ENCODE measurements at places on chromosomes 11 and 22.
A peak's percentile ranks its signal among the peaks of the same experiment; 100 is the strongest.

DNA sequence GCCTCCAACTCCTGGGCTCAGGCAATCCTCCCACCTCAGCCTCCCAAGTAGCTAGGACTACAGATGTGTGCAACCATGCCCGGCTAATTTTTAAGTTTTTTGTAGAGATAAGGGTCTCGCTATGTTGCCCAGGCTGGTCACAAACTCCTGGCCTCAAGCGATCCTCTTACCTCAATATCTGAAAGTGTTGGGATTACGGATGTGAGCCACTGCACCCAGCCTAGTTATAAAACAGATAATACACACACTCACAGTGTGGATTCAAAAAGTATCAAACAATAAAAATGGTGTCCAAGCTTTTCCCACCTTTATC, 377 bp upstream of the CCDC188 start:
- no peak for DNase-seq

DNA sequence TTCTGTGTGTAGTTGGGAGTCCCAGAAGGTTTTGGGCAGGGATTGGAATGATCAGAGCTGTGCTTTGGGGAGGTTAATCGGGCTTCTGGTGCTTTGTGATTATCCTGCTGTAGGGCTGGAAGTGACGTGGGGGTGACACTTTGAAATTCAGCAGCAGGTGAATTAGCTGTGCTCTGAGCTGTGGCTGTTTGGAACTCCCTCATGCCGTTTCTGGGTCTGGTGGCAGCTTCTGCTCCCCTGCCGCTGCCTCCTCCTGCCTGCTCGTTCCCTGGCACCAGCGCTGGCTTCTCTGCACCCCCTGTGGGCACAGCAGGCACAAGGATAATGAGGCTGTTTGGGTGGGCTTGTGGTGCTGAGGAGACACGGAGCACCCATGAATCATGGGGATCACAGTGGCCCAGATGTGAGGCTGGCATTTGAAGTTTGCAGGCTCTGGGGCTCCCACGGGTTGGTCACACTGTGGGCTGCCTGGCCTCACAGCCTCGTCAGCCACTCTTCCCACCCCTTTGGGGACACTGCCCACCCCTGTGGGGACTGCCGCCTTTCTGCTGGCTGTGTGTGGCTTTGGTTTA, 49.7 kb downstream of the TBC1D22A start:
- no peak for DNase-seq

GRCh38 chr11:19437760-19438159, 197.0 kb upstream of the E2F8 start:
- no peak for DNase-seq

GRCh38 chr22:43000441-43001175, 14.3 kb downstream of the PACSIN2 start:
- no peak for DNase-seq

GRCh38 chr11:69636512-69637197, 4.3 kb upstream of the CCND1 start:
- DNase-seq, result no peak

DNA sequence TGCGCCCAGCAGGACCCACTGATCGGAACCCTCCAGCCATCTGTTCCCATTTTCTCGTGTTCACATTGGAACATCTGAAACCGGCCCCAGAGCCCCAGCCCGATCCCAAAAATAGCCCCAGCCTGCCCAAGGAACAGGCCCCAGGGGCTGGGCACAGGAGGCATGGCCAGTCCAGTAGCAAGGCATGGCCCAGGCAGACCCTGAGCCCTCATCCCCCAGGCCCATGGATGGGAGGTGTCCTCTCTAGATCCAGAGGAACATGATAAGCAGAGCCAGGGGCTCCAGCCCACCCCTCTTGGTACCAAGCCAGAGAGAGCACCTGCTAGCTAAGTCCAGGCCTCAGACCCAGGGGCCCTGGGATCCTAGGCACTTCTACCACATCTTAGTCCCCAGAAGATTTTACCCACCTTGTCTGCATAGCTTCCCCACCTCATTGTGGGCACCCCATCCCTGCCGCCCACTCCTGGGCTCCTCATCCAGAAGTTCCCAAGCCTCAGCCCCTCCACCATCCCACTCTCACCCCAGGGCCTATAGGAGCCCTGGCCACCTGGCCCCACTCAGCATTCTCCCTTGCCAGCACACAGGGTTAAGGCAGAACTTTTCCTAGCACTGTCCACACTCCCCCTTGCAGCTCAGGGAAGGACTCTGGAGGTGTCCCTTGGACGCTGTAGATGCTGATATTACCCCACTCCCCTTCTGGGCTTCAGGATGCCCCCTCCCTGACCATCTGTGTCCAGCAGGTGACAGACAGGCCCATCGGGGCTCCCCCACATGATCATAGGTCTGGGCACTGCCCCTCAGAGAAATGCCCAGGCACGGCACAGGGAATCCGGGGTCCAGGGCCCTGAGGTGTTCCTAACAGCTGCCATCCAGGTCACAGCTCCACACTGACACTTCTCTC, 9.5 kb downstream of the BCL9L start:
- no peak for DNase-seq

GRCh38 chr11:82577246-82577645, 156.4 kb downstream of the FAM181B start:
- no peak for DNase-seq

DNA sequence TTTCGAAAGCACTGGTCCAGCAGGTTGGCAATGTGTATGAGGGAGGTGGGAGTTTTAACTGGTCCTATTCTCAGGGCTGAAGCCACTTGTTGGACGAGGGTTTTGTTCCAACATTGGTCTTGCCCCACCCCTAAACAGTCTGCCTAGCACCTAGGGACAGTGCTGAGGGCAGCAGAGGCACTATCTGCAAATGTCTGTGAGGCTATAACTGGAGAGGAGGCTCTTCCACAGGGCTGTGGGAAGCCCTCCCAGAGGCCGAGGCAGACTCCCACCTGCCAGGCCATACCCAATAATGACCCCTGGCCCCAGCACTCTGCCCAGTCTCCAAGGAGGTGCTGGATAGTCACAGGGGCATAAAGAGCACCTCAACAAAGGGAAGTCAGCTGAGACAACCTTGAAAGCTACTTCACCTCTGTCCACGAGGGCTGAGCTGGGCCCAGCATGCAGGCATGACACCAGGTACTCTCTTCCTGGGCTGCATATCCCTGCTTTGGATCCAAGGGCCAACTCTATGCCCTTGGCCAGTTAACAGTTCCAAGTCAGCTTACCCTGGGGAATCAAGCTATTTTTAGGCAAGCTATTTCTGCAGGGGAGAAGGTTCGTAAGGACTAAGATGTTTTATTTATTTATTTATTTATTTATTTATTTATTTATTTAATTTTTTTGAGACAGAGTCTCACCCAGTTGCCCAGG, 40.2 kb upstream of the SLC25A1 start:
- no peak for DNase-seq

- no peak for DNase-seq
These were observed 66.6 kb upstream of the CECR2 start for GRCh38 chr22:17302616-17303015.

- DNase-seq, result no peak
These were observed 10.8 kb upstream of the OR51L1 start for GRCh38 chr11:4983841-4984240.

GRCh38 chr11:73221451-73221850, 3.4 kb downstream of the P2RY2 start:
- DNase-seq, result no peak

DNA sequence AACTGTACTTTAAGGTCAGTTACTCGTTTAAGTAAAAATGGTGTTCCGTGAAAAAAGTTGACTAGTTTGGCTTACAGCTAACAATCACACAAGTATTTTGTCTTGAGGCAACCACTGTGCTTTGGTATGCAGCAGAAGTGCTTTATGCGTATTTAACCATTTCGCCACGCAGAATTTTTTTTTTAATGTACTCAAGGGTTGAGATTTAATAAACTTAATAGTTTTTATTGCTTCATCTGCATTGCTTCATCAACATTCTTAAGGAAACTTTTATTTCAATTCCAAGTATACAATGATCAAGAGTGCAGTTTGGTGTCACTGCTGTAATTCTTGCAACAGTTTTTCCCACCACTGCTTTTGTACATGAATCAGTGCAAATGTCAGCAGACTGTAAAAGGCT, 66.4 kb downstream of the ZNRF3 start:
- no peak for DNase-seq

DNA sequence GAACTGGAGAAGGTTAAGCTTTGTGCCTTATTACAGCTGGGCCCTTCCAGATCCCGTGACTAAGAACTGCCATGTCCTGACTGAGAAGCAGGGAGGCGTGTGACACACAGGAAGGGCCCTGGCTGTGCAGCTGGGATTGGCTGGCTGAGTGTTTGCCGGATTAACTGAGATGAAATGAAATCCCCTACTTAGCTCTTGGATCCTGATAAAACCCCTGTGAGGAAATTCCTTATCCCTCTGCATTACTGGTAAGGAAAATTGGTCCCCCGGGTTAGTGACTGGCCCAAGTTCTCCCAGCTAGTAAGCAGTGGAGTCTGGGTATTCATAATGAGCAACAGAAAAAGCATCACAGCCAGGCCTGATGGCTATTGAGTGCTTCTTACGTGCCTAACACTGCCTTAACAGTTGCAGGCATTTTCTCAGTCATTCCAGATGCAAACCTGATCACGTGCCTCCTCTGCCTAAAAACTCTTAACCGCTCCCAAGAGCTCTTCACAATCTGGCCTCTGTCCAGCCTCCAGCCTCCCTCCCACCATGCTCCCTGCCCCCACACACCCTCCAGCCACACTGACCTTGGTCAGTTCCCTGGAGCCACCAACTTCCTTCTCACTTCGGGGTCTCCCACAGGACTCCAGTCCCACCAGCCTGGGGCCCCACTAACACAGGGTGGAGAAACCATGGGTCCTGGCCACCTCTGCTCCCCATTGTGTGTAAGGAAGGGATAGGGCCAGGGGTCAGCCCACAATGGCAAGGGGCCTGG, 37.8 kb downstream of the ARRB1 start:
- peak; percentile 41 for DNase-seq

DNA sequence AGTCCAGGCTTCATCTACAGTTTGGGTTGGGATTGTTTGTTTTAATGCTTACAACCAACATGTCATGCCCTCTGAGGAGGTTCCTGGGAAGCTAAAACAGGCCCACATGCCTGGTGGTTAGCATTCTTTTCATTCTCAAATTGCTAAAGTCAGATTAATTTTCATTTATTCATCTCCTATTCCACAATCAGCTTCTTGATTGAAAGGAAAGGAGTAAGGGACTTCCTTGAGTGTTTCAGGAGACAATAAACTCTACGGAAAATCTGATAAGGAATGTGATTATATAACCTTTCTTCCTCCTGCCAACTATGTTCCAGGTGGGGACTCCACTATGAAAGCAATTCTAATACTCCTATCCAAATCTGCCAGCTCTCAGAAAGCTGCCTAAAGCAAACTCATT, 30.8 kb downstream of the MRTFA start:
- no peak for DNase-seq

- DNase-seq, result peak; percentile 74
These were observed 95.1 kb upstream of the PLET1 start for GRCh38 chr11:112355726-112356125.

DNA sequence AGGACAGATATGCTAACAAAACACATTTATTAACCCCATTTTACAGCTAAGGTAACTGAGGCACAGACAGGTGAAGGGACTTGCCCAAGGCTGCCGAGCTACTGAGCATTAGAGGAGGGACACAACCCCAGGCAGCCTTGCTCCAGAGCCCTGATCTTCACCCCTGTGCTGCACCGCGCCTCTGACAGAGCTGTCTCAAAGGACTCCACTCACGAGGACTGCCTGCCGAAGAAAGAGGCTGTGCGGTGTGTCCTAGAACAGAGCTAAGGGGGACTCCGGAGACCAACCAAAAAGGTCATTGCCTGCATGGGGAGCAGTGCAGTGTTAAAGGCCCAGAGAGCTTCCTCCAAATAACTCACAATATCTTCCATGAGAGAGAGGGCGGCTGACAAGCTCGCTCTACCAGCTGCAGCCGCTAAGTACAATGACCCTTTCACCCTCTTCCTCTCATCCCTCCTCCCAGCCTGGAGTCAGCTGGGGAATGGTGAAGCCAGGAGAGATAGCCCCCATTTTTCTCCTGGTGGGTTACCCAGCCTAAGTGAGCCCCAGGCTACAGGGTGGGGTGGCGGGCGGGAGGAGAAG, 119.2 kb downstream of the DSCAML1 start:
- DNase-seq, result no peak

- no peak for DNase-seq
These were observed 85.0 kb downstream of the CELSR1 start for GRCh38 chr22:46452195-46453005.

DNA sequence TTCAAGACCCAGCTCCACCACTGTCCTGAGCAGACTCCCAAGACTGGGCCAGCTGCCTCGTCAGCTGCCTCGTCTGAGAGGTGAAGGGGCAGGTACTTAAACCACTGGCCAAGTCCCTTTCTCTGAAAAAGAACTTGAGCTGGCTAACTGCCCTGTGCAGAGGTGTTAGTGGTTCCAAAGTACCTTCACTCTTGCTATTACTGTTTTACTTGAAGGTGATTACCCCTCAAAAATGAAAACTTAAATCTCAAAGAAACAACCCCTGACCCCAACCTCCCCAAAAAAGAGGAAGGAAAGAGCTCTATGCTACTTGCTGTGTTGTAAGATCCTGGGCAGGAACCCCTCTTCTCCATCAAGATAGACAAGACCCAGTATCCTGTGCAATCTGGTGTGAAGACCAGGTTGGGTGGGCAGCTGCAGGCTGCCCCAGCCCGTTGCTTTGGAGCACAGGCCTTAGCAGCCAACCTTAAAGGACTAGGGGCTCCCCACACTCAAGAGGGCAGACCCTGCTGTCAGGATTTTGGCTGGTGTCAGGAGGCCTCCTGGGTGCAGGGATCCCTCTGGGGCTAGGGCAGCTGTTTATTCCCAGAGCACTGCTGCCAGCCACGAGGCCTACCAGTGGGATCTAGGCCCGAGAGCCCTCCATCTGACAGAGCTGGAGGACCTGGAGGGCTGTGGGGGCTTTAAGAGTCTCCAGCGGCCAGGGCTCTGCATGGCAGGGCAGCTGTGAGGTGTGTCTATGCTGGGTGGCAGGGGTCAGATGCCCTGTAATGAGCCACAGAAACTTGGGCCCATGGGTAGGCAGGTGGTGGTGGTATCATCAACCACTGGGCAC, 13.0 kb downstream of the GUCD1 start:
- DNase-seq, result no peak

GRCh38 chr22:22078329-22078728, 95.7 kb upstream of the TOP3B start:
- DNase-seq, result no peak

DNA sequence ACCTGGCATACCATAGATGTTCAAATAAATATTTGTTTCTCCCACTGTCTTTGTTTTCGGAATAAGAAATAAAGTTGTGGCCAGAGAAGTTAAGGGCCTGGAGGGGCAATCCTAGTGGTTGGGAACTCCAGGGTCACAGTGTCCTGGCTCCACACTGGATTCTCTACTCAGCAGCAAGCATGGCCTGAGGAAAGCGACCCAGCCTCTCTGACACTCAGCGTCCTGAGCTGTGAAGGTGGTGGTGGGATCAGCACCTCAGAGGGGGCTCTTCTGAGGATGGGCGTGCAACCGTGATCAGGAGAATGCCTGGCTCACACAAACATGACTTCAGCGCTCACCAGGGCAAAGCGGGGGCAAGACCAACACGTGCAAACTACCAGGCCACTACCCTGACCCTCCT, 59.9 kb downstream of the LARGE1 start:
- no peak for DNase-seq

- no peak for DNase-seq
These were observed 152.3 kb upstream of the RAG2 start for GRCh38 chr11:36750349-36750748.

- no peak for DNase-seq
These were observed 1598.1 kb downstream of the FAM181B start for GRCh38 chr11:81135570-81135969.
